ENCODE measurements at places on chromosomes 2 and 18.

- DNase-seq = no peak
Measured at GRCh38 chr2:38751596-38752410, 642 bp upstream of the SRSF7 start.

GRCh38 chr18:50935493-50936191 lies 32.2 kb upstream of the ELAC1 start:
- no peak for DNase-seq

- no peak for DNase-seq
Measured at GRCh38 chr2:74526649-74527230, 709 bp upstream of the DQX1 start.

GRCh38 chr2:232816657-232817056 lies 40.3 kb upstream of the KCNJ13 start:
- DNase-seq = no peak

GRCh38 chr2:113760400-113760799 lies 4.0 kb upstream of the SLC35F5 start:
- no peak for DNase-seq

DNA sequence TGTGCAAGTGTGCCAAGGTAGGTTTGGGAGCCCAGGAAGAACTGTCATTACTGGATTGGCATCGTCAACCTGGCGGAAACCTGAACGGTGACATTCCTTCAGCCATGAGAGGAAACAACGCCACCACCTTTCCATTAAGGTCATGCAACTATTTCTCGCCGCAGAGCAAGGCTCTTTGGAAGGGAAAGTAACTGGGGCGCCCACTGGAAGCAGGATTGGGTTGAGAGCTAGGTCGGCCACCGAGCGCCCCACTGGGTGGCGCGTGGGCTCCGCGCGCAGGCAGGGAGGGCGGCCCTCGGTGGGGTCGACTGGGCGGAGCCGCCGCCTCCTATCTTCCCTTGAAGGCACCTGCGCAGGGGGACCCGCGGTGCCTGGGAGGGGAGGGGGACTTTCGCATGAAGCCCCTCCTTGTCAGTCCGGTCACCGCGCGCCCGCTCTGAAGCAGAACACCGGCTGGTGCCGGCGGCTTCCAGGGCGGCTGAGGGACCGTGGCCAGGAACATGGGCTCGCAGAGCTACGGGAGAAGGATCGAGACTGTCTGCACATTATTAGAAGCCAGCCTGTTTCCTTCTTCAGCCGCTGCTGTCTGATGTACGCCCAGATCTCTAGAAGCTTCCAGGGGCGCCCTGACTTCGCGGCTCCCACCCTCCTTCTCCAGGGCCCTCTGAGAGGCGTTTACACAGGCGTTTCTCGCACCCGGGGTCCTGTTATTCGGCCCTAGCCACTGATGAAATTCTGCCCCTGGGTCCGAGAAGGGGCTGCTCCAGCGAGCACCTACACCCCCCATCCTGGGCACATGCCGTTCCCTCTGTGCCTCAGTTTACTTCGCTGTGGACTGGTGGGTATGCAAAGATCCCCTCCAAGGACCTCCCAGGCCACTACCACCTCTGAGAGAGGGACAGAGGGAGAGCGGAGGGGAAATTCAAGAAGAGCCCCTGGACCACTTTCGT lies 27.3 kb upstream of the MAL start:
- peak; percentile 37 for DNase-seq

DNA sequence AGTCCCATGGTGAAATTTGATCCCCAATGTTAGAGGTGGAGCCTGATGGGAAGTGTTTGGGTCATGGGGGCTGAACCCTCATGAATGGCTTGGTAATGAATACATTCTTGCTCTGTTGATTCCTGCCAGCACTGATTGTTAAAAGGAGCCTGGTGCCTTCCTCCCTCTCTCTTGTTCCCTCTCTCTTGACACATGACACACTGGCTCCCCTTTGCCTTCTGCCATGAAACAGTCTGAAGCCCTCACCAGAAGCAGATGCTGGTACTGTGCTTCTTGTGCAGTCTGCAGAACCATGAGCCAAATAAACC lies 30.6 kb upstream of the EPC2 start:
- peak; percentile 62 for DNase-seq

- no peak for DNase-seq
Measured at GRCh38 chr2:175312137-175312536, 130.6 kb upstream of the ATP5MC3 start.

DNA sequence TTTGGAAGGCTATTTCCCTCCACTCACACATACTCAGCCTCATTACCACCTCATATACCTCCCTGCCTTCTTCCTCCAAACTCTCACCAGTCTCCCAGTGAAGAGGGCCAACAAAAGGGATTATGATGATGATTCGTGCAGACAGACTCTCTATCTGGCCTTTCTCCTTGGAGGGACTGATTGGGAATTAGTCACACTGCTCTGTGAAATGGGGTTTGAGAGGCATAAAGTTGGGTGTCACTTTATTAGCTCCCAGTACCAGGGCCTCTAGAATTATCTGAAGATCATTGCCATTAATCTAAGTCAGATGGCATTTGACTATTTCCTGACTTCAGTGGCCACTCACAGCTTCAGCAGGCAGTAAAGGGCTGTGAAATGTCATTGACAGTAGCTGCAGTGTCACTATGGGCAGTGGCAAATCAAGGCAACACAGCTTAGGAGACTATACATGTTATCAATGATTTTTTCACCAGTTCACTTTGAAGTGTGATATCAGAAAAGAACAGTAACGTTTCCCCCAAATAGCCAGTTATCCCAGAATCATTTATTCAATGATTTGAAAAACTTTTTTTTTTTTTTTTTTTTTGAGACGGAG lies 17.4 kb downstream of the CNRIP1 start:
- DNase-seq = no peak

DNA sequence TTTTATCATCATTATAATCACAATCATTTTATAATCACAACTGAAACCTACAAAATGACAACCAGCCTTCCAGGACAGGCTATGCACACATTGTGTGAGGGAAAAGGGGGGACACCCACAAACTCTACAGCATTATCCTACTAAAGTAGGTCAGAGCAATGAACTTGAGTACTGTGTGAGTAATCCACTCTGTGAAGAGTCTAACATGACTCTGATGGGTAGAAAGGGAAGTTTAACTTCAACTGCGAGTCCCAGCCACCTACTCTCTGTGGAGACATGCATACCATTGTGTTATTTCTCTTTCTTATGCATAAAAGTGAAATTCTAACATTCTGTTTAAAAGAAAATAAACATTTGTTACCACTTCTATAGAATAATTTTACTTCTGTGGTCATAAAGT lies 177.9 kb downstream of the ZNF516 start:
- DNase-seq = no peak

- no peak for DNase-seq
Measured at GRCh38 chr2:172709566-172710291, 25.9 kb upstream of the RAPGEF4 start.

- DNase-seq = peak; percentile 77
Measured at GRCh38 chr2:3536682-3537632, 17.6 kb upstream of the ADI1 start.

GRCh38 chr2:32805104-32806095 lies 141.4 kb upstream of the LTBP1 start:
- no peak for DNase-seq

DNA sequence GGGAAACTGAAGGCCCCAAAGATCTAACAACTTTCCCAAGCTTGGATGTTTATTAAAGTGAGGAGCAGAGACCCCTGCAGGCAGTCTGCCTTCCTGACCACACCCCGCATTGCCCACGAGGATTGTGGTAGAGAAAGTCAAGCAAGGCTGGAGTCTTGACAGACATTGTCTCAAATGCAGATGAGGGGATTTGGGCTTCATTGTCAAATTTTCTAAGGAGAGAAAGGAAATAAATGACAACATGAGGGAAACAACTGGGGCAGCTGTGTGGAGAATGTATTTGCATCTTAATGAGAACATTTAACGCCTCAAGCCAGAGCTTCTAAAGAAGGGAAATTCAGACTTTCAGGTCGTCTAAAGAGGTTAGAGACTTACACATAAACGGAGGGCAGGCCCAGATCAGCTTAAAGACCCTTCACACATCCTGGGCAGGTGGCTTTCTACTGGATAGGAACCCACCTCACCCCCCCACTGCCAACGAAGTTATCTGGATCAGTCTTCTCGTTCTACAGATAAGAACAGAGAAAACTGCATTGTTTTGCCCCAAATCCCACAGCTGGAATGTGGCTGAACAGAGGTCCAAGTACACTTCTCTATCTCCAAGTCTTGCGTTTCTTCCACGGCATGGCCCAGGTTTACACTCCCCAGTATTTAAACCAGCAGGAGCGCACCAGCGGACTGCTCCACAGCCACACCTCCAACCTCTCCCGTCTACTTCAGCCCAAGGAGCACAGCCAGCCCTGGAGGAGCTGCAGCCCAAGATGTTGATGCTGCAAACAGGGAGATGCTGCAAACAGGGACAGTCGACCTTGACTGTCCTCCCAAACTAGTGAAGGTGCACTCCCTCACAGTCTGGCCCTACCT lies 16.2 kb upstream of the SCG2 start:
- DNase-seq = peak; percentile 90

GRCh38 chr2:10709290-10709939 lies 12.0 kb upstream of the ATP6V1C2 start:
- peak; percentile 81 for DNase-seq

GRCh38 chr2:166373105-166373504 lies 2.6 kb downstream of the SCN9A start:
- DNase-seq = no peak

- DNase-seq = no peak
Measured at GRCh38 chr18:6370886-6371635, 43.6 kb downstream of the L3MBTL4 start.

DNA sequence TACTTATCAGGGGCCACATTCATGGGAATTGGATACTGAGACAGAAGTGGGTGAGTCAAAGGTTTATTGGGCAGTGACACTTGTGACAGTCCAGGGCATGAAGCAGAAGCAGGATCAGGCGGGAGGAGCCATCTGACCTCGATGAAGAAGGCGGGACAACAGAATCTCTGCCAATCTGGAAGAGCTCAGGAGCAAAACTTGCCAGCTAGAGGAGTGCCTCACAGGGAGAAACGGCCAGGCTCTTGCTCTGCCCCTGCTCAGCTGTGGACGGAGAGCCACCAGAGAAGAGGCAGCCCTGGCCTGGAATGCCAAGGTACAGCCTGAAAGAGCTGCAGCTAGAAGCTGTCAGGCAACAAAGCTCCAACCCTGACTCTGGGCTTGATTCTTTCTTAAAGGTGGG lies 16.9 kb downstream of the DAW1 start:
- DNase-seq = peak; percentile 60

GRCh38 chr2:50872543-50872942 lies 159.4 kb downstream of the NRXN1 start:
- no peak for DNase-seq

GRCh38 chr18:24181806-24182205 lies 42.9 kb downstream of the CABYR start:
- DNase-seq = no peak

DNA sequence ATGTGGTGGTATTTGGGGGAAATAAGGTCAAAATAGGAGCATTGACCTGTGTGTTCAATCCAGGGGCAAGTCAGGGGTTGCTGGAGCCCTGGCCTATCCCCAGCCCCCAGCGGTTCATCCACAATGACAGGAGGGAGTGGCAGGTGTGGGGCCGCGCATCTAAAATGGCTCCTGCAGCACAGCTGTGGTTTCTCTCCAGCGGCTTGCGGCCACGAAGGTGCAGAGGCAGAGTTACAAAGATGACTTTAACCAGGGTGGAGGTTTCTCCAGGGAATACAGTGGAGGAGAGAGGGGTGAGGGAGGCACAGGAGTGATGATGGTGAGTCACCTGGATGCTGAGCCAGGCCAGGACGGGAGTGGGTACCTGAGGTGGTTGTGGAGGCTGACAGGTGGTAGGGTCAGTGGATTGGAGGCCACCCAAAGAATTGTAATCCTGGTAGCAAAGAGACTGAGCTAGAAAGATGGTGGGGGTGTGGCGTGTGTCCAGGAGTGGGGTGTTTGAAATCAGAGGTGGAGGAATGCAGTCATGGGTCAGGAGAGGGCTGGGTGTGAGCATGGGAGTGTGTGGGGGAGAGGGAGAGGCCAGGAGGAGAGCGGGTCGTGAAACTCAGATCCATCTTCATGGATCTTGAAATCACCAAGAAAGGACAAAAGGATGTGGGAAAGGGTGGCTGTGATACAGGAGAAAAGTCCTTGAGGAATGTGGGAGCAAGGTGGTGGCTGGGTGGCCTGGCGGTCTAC lies 83.2 kb downstream of the CTIF start:
- no peak for DNase-seq

- no peak for DNase-seq
Measured at GRCh38 chr2:69482471-69482870, 45.2 kb upstream of the NFU1 start.

GRCh38 chr2:121104721-121105141 lies 180.3 kb downstream of the TFCP2L1 start:
- DNase-seq = no peak

DNA sequence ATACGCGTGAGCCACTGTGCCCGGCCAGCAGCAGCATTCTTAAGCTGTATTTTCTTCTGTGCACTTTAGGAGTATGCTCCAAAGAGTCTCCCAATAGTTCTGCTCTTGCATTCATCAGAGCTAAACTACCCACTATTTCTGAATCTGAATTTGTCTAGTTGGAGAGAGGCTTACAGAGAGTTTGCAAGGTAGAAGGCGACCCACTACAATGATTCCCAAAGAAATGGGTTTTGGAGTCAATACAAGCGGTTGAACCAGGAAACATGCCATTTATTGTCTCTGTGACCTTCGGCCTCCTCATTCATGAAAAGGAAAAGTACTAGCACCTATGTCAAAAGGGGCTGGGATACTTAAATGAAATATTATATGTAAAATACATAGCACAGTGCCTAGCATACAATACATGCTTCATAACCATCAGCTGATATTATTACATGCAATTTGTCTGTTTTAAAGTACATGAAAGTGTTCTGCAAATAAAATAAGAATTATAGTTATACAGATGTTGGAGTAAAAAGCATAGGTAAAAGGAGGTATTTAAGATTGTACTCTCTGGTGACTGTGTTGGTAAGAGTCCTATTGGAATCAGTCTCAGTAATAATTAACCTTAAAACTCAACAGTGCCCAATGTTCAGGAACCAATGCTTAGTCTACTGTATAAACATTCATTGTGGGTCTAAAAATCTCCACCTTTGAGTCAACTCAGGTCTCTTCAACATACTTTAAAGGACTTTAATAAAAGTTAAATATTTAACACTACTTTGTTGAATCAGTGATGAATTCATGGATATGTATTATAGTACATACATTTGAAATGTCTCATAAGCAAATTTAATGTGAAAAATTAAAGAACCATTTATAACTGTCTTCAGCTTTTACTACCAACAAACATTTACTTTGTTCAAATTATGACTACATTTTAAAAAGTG lies 89.8 kb upstream of the GRB14 start:
- DNase-seq = no peak

GRCh38 chr2:31703253-31703652 lies 122.5 kb upstream of the SRD5A2 start:
- no peak for DNase-seq

GRCh38 chr2:183389546-183390080 lies 265.4 kb downstream of the NUP35 start:
- no peak for DNase-seq
